CD4-positive, alpha-beta T cell treated with Interleukin-4 for 1 hour (primary cell): ENCODE measurements at places on chromosomes 5 and 9.
A peak's percentile ranks its signal among the peaks of the same experiment; 100 is the strongest.

DNA sequence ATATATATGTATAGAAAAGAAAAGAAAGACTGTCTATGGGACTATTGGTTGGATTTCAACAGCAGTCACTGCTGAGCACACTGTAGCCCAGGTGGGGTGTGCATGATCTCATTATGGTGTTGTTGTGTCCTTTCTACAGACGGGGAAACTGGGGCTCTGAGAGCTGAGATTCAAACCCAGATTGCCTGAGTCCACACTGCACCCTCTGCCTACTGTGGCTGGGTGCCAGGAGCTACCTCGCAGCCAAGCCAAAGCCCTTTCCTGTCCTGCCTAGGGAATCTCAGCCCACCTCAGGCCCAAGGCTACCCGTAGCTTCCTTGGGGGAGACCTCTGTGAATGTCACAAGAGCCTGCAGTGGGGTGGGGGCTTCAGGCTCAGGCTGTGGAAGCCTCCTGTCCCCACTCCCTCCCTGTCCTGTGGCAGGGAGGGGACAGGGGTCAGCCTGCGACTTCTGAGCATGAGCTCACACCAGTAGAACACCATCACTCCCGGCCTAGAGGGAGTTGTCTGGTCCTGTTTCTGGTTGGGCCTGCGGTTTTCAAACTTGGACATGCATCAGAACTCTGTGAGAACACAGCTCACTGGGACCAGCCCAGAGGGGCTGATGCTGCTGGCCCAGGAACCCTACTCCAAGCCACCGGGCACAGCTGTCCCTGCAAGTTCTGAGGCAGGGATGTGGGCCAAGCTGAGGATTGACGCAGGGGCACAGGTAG lies 7.9 kb upstream of the NINJ1 start:
- DNase-seq, result no peak

DNA sequence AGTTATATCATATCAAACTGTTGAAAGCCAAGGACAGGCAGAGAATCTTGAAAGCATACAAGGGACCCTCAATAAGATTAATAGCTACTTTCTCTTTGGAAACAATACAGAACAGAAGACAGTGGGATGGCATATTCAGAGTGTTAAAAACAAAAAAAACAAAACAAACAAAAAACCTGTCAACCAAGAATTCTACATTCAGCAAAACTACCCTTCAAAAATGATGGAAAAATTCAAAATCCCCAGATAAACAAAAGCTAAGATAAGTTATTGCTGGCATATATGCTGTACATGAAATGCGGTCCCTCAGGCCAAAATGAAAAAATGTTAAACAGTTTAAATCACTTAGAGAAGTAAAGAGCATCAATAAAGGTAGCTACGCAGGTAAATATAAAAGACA lies 425.1 kb downstream of the ACTL7B start:
- DNase-seq, result no peak

- DNase-seq, result no peak
These were observed 1058.5 kb upstream of the DMAC1 start for GRCh38 chr9:8857926-8858595.

DNA sequence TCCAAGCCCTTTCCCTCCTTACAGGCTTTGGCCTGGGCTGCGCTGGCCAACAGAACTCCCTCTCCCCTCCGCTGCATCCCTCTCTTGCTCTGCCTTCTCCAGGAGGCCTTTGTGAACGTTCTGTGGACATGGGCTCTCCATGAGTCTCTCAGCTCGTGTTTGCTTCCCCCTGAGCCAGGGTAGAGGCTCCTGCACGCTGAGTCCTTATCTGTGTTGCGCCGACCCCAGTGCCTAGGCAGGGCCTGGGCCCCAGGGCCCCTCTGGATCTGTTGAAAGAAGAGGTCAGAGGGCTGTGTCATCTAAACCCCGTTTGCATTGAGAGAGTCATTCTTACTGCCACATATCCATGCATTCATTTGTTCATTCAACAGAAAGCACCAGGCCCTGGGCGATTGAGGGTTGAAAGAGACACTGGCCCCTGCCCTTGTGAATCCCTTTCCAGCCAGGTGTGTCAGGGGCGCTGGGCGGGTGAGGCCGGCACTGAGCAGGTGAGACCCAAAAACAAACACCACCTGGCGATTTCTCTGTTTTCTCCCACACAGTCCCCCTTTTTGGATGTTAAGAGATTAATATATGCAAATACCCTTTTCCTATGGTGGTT lies 111.2 kb upstream of the IER5L start:
- no peak for DNase-seq

DNA sequence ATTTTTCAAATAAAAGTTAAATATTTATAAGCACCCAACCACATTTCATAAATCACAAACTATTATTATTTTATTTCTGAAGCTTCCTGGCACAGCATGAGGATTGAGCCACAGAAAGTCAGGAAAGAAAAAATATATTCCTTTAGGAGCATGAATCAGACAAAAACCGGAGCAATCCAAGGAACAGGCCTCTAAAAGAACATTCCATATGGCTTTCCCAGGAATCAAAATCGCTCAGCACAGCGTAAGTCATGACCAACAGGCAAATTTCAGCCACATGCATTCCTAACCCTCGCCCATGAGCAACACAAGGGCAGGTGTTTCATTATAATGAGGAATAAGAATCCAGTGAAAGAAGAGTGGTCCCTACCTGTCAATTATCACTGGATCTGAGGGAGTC lies 26.7 kb downstream of the EBF1 start:
- no peak for DNase-seq

GRCh38 chr9:97740848-97741821 lies 44.0 kb upstream of the XPA start:
- DNase-seq, result peak; percentile 8

DNA sequence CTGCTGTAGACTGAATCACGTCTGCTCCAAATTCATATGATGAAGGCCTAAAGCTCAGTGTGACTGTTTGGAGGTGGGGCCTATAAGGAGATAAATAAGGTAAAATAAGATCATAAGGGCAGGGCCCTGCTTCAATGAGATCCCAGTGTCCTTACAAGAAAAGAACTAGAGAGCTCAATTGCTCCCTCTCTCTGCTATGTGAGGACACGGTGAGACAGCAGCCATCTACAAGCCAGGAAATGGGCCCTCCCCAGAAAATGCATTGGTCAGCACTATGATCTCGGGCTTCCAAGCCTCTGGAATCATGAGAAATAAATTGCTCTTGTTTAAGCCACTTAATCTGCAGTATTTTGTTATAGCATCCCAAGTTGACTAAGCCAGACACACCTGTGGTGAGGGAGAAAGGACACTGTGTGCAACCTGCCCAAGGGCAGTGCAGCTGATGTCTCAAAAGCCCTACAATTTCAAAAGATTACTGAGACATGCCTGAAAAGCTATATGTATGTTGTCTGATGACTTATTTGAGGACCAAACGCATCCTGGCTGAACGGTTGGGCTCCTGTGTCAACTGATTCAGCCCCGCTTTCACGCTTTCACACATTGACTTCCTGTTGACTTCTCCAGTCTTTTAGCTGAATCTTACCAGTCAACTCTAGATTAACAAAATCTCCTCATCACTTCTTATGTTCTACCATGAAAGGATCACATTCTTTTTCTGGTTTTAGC lies 13.2 kb downstream of the GZMK start:
- DNase-seq, result peak; percentile 52

DNA sequence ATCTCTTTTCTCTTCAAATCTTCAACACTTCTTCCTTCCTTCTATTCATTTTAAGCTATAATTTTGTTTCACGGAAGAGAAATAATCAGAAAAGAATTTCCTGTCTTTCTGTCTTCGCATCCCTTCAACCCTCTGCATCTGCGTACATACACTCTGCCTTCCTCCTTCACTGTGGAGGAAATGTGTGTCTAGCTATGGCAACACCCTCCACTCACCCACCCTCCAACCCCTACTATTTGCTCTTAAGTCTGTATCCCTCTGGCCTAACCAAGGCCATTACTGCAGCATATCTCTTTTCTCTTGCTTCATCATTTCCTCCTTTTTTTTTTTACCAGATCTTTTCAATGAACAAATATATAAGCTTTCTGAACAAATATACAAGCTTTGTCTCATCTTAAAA lies 105.7 kb upstream of the NUDT12 start:
- DNase-seq, result no peak

- DNase-seq, result no peak
These were observed 13.2 kb downstream of the PTGS1 start for GRCh38 chr9:122383992-122384461.

DNA sequence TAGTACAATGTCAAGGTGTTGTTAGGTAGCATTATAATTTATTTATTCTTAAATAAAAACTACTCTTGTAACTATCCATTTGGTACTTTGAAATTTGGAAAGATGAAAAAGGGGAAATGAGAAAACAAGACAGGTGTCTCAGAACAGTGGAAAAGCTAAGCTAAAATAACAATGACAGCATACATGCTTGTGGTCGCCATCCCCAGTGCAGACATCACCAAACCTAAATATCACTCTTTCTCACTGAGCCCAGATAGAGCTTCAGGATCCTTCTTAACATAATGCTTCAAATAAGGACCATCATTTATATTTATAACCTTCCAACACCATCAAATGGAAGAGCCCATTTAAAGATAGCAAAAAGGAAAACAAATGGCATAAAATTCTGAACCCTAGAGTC lies 434.4 kb upstream of the BRINP1 start:
- no peak for DNase-seq

- DNase-seq, result peak; percentile 3
These were observed 21.1 kb downstream of the CLPTM1L start for GRCh38 chr5:1323803-1324173.

DNA sequence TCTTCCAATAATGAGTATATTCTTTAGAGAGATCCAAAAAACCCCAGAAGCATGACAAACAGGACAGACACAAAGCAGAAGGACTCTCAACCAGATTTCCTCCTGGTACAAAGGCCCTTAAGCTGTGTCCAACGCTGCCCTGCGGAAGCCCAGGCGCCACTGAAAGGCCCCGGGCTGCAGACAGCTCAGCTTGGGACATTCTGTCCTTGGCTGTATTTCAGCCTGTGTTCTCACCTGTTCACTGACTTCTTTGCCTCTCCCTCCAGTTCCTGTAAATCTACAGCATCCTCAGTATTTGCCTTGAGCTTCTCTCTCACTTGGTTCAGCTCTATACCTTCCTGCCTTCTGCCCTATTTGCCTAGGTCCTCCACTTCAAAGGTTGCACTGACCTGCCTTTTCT lies 96.5 kb downstream of the SH3TC2 start:
- no peak for DNase-seq

DNA sequence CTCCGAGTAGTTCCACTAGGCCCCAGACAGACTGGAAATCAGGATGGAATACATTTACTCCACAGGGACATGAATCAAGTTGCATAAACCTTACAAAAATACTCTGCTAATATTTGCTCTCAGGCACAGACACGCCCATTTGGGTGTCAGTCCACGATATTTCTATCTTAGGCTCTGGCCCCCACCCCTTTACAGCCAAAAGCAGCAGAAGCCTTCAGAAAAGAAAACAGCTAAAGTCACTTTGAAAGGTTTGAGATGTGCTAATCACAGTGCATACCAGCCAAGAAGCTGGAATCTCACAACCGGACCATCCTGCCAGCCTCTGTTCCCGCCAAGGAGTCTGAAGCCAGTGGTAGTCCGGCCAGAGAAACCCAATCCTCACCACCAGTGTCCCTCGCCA lies 22.6 kb downstream of the PTPN3 start:
- no peak for DNase-seq

DNA sequence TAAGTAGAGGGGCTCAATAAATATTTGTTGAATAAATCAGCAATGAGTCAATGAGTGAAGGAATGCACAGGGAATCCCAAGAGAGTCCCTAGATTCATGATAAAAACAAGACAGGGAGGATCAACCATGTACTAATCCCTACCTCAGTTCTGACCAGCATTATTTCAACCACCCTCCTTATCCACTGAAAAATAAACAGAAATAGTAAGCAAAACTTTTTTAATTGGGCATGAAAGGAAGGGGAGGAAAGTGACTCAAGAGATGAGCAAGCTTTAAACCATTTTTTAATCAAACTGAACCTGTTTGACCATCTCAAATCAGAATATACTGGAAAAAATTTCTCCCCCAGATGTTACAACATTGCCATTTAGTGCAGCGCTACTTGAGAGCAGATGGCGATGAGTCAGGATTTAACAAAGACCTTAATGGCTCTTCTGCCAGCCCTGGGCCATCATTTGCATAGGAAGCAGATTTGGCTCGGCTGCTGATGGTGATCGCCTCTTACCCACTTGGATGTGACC lies 194.8 kb upstream of the SLC30A5 start:
- DNase-seq, result no peak

GRCh38 chr5:10485897-10486296 lies 44.2 kb downstream of the ROPN1L start:
- no peak for DNase-seq

- no peak for DNase-seq
These were observed 526.1 kb downstream of the TLR4 start for GRCh38 chr9:118230329-118230728.

DNA sequence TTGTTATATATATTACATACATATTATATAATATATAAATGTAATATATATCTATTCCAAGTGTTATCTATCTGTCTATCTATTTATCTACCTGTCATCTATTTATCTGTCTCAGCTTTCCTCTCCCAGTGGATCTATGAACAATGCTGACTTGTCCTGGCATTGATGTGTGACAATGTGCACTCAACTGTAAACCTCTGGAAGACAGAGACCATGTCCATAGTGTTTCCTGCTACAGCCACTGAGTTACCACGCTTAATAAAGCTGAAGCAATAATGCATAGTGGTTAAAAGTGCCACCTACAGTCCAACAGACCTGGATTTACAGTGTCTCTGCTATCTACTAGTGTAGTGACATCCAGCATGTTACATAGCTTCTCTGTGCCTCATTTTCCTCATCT lies 57.2 kb upstream of the TMED7 start:
- no peak for DNase-seq

GRCh38 chr5:42360616-42361314 lies 62.5 kb upstream of the GHR start:
- DNase-seq, result no peak

GRCh38 chr9:71609448-71609830 lies 158.9 kb downstream of the CEMIP2 start:
- DNase-seq, result no peak

DNA sequence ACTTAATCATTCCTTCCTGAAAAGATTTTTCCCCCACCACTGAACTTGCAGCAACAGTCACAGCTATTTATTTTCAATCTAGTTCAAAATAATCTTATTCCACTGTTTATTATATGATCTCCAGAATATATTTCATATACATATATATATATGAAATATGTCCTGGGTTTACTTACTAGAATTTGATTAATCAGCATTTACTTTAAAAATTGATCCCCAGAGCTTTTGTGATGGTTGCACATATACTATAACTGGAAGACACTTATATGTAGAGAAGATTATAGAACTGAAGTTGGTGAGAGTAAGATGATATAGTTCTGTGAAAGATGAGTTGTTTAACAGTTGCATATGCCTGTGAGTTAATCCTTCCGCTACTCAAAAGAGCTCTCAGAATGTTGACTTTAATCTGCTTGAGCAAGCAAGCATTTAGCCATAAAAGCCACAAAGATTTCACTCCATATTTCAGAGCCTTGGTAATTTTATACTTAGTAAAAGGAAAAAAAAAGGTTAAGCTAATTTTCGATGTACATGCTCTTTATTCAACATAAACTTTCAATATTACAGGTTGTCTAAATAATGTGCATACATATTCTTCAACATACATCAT lies 399.3 kb upstream of the CDH9 start:
- DNase-seq, result no peak
